ENCODE measurements at places on chromosomes 7 and 10.

GRCh38 chr7:96786261-96786997 lies 76.8 kb upstream of the SEM1 start:
- no peak for DNase-seq

- DNase-seq, result peak; percentile 26
These were observed 46.0 kb downstream of the ZNF777 start for GRCh38 chr7:149414745-149415390.

DNA sequence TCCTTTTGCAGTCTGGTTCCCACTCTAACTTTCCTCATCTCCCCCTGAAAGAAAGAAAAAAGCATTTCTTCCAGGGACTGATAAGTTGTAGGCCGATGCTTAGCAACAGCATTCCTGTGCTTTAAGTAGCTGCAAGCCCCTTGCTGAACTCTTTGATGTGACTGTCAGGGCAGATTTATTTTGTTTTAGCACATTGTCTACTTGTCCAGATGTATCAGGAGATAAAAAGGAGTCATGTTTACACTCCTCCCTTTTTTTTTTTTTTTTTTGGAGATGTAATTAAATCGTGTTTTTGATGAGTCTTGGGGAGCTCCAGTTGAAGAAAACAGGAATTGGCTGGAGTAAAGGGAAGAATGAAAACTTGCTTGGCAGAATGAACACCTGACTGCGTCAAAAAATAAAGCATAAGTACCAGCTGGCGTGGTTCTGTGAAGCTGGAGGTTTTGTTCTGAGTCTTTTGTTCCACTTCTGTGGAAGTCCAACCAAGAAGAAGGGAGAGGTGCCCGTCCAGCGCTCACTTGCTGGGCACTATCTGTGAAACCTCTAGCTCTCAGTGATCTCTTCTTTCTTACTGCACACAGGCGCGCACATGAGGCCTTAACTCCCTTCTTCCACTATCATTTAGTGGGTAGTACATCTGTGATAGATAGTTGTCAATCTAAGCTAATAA lies 871.7 kb downstream of the LRMDA start:
- DNase-seq, result no peak

DNA sequence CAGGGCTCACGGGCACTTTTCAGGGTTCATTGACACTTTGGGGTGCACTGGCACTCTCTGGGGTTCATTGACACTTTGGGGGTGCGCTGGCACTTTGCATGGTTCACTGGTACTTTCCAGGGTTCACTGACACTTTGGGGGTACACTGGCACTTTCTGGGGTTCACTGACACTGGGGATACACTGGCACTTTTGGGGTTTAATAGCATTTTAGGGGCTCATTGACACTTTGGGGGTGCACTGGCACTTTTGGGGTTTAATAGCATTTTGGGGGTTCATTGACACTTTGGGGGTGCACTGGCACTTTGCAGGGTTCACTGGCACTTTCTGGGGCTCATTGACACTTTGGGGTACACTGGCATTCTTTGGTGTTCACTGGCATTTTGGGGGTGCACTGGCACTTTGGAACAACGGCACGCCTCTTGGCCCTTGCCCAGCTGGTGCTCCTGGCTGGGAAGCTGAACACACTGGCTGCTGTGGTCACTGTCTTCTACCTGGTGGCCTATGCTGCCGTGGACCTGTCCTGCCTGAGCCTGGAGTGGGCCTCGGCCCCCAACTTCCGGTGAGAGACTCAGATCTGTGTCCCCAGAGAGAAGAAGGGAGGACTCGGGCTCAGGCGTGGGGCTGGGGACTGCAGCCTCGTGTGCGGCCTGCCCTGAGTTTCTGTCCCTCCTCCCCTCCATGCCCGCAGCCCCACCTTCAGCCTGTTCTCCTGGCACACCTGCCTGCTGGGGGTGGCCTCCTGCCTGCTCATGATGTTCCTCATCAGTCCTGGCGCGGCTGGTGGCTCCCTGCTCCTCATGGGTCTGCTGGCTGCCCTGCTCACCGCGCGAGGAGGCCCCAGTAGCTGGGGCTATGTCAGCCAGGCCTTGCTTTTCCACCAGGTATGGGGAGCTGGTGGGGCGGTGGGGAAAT lies 6.2 kb upstream of the TRIP6 start:
- no peak for DNase-seq

GRCh38 chr7:92360387-92360786 lies 86.9 kb upstream of the GATAD1 start:
- no peak for DNase-seq

DNA sequence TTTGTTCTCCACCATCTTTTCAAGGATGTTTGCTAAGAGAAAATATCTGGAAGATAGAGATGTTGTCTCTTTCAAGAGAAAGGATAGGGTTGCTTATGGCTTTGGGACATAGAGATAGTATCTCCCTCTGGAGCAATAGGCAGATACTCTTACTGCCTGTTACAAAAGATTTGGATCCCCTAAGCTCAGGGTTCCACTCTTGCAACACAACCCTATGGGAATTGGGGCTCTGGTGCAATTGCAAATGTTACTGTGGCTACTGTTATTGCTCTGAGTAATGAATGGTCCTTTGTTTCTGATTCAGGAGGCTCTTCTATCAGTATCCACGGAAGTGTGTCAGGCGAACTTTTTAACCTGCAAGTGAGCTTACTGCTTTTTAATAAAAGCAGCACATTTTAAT lies 88.8 kb downstream of the GPR85 start:
- DNase-seq, result no peak

- DNase-seq, result peak; percentile 31
These were observed 44.2 kb upstream of the DPYSL4 start for GRCh38 chr10:132142396-132143161.

- DNase-seq, result no peak
These were observed 289.7 kb downstream of the PLXDC2 start for GRCh38 chr10:20105931-20106330.

- DNase-seq, result no peak
These were observed 56.7 kb downstream of the SNX10 start for GRCh38 chr7:26348234-26348851.

GRCh38 chr10:90992462-90992861 lies 71.6 kb upstream of the ANKRD1 start:
- DNase-seq, result no peak

- no peak for DNase-seq
These were observed 1123.9 kb downstream of the CNTNAP2 start for GRCh38 chr7:147240468-147240867.

DNA sequence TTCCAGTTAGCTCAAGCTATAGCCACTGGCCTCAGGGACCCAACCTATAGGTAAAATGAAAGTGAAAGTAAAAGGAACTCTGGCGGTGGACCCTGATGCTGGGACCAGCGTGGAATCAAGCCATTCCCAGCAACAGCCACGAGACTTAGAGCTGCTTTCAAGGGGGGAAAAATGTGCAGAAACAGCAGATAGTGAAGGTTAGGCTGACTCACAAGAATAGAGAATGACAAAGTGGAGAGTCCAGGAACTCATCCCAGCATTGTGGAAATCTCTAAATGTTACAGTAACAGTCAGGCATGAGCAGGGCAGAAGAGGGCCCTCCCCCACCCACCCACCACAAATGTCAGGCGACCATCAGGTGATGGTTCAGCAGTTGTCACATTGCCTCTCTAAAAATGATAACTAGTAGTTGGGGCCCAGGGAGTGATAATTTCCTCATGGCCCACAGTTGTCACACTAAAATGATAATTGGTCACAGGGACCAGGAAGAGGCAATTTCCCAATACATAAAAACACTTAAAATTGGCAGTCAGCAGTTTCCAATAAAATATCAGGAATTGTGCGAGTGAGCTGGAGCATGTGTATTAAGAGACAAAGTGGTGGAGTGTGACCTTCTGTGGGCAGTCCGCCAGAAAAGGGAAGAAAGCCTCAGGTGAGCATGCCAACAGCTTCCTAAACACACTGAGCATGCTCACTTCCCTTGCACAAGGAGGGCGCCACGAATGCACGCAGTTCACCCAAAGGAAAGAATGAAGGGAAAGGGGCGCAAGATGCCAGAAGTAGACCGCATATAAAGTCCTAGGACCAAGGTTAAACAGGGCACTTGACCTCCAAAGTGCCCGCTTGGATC lies 129.8 kb upstream of the PPP1R3A start:
- no peak for DNase-seq

DNA sequence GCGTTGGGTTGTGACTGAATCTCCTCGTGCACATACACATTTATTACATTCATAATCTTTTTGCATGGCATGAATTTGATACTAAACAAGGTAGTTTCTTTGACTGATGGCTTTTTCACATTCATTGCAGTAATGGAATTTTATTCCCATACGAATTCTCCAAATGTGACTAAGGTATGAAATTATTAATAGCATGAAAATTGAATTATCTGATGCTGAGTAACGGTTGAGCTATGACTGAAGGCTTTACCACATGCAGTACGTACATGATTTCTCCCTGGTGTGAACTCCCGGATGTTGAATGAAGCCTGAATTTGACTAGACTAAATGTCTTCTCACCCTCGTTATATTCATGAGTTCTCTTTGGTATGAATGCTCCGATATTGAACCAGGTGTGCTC lies 104.4 kb upstream of the C1GALT1 start:
- no peak for DNase-seq

- no peak for DNase-seq
These were observed 855.0 kb downstream of the REEP3 start for GRCh38 chr10:64376167-64376566.

GRCh38 chr10:116466715-116467422 lies 39.2 kb downstream of the PNLIPRP3 start:
- no peak for DNase-seq

GRCh38 chr10:96910488-96911395 lies 78.6 kb downstream of the LCOR start:
- DNase-seq, result no peak

GRCh38 chr10:29479081-29479925 lies 155.5 kb downstream of the SVIL start:
- DNase-seq, result no peak

- no peak for DNase-seq
These were observed 600.0 kb downstream of the PHTF2 start for GRCh38 chr7:78398576-78398975.

DNA sequence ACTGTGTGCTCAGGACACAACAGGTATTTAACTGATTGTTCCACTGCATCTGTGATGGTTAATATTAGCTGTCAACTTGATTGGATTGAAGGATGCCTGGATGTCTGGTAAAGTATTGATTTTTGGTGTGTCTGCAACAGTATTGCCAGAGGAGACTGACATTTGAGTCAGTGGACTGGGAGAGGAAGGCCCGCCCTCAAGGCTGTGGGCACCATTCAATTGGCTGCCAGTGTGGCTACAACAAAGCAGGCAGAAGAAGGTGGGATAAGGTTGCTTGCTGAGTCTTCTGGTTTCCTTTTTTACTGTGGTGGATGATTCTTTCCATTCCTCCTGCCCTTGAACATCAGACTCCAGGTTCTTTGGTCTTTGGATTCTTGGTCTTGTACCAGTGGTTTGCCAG lies 137.1 kb upstream of the FAM13C start:
- no peak for DNase-seq

DNA sequence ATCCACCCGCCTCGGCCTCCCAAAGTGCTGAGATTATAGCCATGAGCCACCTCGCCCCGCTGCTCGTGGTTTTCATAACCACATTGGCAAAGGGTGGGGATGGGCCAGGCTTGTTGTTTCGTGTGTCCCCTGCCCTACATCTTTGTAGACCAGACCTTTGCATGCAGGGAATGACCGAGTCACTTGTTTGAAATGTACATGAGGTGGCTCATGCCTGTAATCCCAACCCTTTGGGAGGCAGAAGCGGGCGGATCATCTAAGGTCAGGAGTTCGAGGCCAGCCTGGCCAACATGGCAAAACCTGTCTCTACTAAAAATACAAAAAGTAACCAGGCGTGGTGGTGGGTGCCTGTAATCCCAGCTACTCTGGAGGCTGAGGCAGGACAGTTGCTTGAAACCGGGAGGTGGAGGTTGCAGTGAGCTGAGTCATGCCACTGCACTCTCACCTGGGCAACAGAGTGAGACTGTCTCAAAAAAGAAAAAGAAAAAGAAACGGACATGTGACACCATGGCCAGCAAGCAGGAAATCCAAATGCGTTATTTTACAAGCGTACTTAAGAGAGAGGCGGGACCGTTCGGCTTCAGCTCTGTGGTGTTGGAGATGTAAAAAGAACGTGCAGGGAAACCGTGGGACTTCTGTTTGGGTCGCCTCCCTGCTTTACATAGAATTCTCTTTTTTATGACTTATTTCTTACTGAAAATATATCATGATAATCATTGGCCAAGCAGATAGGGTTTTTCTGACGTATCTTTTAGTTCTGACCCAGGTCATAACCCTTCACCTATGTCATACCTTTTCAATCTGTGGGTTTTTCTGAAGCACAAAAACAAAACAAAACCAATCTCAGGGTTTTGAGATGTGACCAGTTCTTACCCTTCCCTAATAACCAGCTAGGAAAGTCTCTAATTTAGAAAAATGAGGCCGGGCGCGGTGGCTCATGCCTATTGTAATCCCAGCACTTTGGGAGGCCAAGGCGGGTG lies 45.1 kb downstream of the WIPI2 start:
- no peak for DNase-seq

DNA sequence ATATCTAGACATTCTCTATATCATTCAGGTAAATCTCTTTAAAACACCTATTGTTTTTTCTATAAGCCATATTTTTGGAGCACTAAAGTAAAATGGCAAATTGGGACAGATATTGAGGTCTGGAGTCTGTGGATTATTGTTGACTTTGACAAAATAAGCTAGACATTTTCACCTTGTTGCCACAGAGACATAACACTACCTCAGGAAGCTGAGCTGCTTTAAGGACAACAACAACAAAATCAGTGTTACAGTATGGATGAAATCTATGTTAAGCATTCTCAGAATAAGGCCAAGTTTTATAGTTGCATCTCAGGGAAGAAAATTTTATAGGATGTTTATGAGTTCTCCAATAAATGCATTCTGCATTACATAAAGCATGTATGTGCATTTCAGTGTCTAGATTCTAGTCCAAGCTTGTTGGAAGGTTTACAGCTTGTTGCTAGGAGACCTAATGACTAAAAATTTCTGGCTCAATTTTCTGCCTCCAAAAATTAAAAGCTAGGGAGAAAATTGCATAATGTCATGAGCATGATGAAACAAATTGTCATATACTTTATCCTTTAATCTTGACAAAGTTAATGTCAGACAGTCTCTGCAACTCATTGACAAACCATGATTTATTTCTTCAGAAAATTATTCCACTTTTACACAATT lies 18.3 kb downstream of the LIPM start:
- DNase-seq, result no peak

Data from T follicular helper cell (primary cell).